GM19239 (cell line): ENCODE measurements at places on chromosomes 16 and 17.

DNA sequence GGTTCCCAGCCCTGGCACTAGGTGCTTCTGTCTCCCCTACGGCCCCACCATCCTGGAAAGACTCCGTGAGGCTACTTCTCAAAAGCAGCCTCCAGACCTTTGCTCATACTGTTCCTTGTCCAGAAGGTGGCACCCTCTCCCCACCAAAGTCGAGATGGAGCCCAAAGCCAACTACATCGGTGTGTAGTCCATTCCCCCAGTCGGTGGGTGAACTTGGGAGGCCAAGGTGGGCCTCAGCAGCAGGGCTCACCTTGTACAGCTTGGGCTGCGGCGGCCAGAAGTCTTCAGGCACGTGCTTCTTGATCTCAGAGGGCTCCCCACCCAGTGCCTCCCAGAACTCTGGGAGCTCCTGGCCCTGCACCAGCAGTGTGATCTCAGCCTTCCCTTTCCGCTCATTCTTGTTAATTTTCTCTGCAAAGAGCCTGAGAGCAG, 10.2 kb downstream of the FLII start:
- DNase-seq, result peak; percentile 99

DNA sequence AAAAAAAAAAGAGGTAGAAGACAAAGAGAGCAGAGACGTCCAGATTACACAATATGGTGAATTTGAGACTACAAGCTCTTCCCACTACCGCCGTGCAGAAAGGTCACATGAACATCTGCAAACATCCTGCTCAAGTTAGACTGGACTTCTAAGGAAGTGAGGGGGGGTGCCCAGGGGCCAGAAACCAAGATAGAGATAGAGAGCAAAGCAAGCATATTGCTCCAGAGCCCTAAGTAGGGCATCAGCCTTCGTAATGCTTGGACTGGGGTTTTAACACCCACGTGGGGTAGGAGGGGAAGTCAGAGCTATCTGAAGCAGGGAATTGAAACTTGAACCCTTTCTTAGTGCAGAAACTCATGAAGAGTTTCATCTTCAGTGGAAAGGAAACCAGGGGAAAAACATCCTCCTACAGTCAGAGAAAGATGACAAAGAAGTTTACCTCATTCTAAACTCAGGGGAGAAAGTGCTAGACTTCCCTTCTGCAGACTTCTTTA, 8.7 kb downstream of the CLEC19A start:
- DNase-seq, result peak; percentile 42

DNA sequence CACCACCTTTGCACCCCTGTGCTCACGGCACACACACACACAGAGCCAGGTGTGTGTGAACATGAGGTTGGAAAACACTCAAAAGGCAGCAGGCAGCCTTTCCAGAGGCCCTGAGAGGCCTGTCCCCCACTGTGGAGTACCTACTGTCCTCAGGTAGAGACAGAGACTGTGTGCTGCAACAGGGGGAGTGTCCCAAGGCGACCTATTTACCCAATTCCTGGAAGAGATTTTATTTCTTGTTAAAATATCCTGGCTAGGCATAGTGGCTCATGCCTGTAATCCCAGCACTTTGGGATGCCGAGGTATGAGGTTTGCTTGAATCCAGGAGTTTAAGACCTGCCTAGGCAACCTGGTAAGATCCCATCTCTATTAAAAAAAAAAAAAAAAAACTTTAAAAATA, 108.5 kb downstream of the COPRS start:
- no peak for DNase-seq

DNA sequence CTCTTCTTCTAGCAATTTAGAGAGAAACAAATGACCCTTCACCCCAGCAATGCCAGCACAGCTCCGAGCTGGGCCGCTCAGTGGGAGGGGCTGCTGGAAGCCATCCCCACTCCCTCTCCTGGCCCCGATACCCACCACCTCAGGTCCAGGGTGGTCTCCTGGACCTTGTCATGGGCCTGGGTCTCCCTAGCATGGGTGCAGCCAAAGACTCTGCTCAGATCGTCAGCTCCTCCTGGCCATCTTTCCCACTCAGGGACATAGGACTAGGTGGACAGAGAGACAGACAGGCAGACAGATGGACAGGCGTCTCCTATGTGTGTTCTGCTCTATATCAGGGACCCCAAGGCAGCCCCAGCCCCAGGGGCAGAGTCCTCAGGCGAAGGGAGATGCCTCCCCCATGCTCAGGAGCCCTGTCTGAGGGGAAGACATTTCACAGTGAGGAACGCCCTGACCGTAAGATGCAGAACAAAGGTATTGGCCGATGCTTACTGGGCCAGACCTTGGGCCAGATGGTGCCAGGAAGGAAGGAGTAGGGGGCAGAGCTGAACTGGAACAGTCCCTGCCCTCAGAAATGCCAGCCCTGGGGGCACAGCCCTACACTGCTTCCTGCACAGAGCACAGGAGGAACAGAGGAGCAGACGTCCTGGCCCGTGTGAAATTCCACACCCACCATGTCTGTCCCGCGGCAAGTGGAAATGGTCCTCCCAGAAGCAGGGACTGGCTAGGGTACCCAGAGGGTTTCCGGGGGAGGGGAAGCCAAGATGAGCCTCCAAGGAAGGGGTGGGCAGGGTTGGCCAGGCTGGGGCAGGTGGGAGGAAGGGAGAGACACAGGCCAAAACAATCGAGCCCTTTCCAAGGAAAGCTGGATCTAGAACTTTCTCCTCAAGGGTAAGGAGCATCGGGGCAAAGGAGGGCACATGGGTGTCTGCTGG, 13.0 kb downstream of the PITPNM3 start:
- DNase-seq, result no peak

DNA sequence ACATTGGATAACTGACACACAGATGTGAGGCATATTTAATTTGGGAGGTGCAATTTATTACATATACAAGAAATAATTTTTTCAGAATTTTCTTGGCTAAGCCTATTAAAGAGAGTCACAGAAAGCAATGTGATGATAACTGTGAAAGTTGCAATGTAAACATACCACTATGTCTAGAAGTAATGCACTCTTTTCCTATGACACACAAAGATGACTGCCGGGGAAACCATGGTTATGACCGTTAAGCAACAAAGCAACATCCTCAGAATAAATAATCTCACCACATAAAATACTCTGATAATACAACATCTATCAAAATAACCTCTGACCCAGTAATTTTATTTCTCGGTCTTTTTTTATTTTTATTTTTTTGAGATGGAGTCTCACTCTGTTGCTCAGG, 10.5 kb upstream of the QRICH2 start:
- DNase-seq, result no peak

DNA sequence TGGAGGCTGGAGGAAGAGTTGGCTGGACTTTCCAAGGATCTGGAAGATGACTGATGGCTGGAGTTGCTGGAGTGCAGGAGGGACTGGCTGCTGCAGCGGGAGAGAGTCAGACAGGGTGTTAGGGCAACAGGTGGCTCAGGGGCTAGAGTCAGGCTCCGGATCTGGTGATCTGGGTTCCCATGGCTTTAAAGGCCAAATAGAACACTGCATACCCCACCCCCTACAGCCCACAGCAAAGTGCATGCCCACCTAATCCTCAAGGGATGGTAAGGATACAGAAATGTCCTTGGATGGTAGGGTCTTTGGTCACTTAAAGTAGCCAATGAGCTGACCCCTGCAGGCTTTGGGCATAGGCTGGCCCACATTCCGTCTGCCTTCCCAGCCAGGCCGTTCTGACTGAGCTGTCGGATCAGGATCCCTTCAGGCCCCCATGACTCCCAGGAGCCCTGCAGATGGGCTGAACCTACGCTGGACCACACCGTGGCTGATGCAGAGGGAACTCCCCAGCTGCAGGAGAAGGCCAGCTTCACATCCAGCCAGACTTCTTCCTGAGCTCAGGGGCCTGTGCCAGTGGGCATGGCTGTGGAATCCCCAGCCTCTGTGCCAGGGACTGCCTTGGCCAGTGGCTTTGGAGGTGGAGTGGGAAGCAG, 13.9 kb downstream of the TNS4 start:
- DNase-seq, result no peak

GRCh38 chr17:49585422-49586027, 9.9 kb downstream of the NXPH3 start:
- no peak for DNase-seq

DNA sequence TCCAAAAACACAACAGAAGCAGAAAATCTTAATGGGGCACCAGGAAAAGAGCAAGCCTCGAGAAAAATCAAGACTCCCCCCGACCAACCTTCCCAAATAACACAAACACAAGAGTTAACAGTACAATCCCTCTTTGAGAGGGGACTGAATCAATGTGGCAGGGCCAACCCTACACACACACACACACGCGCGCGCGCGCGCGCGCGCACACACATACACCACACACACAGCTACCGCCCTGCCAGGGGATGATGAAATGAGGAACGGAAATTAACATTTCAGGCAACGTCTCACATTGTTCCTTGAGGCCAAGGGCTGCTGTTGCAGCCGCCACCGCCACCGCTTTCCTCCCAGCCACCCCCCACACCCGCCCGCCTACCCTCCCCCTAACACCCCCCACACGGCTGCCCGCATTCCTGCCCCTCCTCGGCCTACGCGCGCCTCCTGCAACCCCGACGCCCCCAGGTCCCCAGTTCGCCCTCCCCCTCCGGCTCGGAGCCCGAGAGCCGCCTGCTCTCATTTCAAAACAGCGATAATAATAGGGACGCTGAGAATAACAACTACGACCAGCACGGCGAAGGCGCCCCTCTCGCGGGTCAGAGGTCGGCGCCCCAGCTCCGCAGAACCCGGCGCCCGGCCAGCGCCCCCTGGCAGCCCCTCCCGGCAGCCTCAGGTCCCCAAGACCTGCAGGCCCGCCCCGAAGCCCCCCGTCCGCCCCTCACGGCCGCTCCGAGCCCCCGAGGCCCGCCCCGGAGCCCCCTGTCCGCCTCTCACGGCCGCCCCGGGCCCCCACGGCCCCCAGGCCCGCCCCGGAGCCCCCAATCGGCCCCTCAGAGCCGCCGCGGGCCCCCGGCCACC, 1.1 kb downstream of the ANKRD11 start:
- peak; percentile 69 for DNase-seq

GRCh38 chr17:61470530-61471136, 18.4 kb downstream of the TBX4 start:
- DNase-seq, result no peak

- no peak for DNase-seq
Observed at GRCh38 chr16:30117768-30118167, 4.4 kb upstream of the GDPD3 start.

- no peak for DNase-seq
Observed at GRCh38 chr17:1002771-1003555, 6.0 kb downstream of the TIMM22 start.

DNA sequence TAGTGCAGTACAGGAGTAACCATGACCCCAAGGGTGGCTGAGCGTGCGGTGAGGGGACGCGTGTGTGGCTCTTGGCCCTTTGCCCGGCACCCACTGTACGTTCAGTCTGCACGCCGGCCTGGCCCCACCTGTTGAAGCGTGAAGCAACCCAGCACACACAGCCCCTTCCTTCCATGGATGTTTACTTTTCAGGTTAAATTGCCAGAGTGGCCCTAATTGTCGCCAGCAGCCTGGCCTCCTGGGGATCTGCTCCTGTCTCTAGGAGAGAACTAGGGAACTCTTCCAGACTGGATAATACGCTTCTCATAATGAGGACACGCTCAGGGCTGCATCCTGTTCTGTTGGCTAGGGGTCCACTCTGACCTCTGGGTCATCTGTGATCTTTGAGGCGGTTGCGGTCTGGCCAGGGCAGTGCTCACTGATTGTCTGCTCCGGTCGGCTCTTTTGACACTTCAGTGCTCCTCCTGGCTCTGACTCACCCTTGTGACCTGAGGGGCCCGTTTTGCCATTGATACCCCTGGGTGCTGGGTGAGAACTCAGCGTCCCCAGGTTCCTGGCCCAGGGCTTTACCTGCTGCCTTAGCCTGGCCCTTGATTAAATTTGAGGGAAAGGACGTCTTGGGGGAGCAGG, 27.7 kb downstream of the TPSG1 start:
- DNase-seq, result no peak

GRCh38 chr17:27533874-27534815, 77.9 kb downstream of the KSR1 start:
- DNase-seq, result no peak

DNA sequence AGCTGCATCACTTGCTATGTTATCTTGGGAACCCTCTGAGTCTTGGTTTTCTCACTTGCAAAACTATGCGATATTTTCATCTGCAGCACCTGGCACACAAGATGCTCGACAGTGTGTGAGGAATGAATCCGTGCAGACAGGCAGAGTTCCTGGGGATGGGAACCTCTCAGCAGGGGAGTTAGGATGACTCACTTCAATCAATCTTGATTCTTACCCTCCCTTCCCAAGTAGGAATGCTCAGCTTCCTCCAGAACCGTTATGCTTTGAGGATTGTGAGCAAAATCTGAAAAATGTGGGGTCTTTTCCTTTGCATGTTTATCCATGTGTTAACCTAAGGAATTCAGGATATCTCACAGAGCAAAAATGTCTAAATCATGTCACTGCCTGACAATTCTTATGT, 68.9 kb upstream of the HNF1B start:
- DNase-seq, result no peak

DNA sequence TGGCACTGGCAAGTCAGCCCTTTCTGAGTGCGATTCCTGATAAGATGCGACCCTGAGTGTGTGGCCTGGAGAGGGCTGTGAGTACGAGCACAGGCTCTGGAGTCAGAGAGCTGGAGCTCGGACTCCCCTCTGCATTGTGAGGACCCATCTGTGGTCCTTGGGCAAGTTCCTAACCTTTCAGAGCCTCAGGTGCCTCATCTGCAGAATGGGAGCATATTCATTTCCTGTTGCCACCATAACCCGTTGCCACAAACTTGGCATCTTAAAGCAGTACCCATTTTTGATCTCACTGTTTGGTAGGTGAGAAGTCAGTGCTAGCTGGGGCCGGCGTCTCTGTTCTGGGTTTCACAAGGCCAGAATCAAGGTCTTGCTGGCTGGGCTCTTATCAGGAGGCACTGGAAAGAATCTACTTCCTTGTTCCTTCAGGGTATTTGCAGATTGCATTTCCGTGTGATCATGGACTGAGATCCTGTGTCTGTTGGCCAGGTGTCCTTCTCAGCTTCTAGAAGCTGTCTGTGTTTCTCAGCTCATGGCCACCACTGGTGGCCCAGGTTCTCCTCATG, 20.2 kb downstream of the KNOP1 start:
- no peak for DNase-seq

DNA sequence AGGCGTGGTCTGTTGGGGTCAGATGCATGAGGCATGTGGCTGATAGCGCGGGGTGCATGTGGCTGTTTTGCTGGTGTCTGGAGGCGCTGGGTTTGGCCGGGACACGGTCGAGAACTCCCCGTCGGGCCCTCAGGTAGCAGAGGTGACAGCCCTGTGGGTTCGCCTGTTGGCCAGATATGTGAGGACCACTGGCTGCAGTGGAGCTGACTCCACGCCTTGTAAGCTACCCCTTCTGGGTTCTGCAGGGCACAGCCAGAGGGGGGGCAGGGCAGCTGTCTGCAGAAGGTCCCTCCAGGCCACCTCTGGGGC, 38.5 kb downstream of the SOX8 start:
- DNase-seq, result no peak

GRCh38 chr16:75459691-75460090, 4.8 kb downstream of the TMEM170A start:
- DNase-seq, result no peak
